ENCODE measurements at places on chromosomes 1 and 21.

DNA sequence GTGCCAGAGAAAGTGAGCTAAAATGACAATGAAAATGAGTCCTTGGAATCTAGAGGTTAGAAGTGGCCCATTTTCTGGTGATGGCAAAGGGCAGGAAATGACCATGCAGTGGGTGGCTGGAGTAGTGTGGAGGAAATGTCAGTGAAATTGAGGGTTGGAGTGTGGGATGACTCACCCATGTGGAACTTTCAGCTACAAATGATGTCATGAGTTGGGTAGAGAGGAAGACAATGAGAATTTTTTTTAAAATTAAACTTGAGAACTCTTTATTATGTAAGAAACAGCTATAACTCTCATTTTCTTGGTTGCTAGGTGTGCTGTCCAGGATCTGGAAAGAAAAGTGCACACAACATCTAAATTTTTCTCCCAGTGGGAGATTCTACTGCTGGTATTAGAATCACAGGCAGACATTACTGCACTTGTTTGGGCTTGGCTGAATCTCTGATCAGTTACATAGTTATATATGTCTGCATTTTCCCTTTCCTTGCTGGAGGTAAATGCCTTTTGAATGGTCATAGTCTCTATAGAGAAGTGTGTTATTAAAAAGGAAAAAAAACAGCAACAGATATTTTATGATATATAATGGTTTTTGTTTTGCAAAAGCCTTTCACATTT is 56.8 kb upstream of the GNG12 start:
- no peak for DNase-seq

DNA sequence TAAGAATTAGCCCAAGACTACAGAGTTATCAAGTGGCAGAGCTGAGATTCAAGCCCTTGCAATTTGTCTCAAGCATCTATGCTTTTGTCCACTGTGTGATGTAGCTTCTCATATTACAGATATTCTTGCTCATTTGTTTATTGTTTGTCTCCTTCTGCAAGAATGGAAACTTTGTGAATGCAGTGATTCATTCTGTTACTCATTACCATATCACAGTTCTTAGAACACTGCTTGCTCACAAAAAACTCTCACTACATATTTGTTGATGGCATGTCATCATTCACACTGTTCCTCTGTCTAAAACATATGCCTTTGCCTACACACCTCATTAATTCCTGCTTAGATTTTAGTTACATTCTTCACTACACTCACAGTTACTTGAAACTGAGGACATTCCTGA is 1198.9 kb downstream of the PLA2G4A start:
- DNase-seq = no peak

DNA sequence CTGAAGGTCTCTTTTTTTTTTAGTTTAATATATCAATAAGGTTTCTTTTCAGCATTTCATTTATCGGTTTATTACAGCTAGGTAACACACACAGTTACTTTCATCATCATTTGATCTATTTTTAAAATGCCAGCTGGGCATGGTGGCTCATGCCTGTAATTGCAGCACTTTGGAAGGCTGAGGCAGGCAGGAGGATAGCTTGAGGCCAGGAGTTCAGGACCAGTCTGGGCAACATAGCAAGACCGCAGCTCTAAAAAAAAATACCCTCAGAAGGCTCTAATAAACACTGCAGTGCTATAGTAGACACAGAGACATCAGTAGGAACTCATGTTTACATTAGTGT is 48.5 kb upstream of the VAMP3 start:
- DNase-seq = no peak

DNA sequence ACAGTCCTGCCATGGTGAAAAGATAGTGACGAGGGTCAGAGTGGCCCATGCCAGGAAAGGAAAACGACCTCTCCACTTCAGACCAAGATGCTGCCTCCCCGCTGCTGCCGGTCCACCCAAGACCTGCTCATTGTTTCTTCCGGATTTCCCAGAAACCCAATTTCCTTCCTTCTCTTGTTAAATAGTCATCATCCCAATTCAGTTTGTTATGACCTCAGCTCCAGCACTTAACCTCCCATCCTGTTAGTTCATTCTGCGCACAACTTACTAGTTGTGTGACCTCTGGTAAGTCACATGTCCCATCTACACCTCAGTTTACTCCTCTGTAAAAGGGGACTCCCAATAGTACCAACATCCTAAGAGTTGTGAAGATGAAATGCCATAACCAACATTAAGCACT is 29.9 kb upstream of the PPP1R15B start:
- DNase-seq = no peak

GRCh38 chr1:188594542-188595235 is 1765.9 kb downstream of the PLA2G4A start:
- no peak for DNase-seq

GRCh38 chr1:46942086-46942485 is 810 bp upstream of the CYP4A11 start:
- DNase-seq = no peak

DNA sequence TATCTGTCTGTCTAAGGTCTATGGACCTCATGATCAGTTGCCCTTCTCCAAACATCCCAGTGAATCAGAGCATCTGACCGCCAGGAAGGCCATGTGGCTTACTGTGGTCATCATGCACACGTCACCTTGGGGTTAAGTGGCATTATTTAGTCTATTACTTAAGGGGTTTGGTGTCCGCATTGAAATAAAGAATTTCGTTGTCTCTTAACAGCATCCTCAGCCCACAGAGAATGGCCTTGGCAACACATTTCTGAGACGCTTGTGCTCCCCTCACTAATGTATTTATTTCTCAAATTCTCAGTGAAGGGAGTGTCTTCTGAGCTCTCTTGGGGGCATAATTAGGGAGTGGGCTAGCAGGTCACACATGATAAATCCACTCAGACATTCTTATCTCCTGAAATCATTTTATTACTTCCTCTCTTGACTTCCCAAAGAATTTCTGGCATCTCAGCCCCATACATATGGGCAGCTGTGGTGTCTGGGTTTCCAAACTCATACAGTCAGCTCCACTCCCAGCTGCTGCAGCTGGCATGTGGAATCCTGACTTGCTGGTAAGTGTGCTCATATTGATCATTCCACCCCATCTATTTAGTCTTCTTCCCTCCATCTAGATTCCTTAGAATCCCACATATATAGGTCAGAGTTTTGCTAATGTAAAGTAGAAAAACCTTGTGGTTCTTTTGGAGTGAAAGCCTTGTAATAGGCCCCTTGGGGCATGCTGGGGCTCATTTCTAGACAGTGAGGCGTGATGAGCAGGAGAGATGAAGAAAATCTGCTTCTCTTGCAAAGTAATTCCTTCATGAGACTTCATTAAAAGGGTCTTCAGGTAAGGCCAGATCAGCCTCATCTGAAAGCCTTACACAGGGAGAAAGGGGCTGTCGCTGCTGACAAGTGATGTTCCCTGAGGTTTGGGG is 110.5 kb downstream of the HHAT start:
- no peak for DNase-seq

DNA sequence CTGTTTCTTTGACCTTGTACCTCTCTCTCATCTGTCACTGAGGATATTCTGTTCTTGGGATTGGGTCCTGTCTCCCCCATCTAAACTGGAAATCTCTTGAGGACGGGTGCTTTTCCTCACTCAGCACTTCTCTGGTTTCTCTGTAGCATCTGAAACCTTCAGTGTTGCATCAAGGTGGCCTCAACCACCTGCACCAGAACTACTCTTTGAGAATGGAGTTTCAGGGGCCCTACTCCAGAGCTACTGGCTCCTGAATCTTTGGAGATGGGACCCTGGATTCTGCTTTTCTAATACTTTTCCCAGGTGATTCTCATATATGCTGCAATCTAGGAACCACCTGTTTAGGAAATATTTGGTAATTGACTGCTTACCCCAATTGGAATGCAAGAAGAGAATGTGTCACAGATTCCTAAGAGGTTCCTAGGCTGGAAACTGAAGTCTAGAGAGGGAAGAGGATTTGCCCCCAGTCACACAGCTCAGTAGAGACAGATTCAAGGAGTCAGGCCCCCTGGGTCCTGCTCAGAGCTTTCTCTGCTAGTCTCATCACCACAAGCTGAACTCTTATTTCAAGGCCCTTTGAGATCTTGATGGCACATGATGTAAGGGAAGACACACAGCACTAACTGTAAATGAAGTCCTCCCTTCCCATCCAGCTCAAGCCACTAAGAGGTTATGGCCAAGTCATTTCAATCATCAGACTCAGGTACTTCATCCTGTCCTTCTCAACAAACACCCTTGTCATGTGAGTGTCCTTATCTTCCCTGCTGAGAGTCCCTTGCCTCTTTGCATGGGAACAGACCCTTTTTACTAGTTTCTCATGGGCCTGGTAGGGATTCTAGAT is 48.7 kb downstream of the EIF2D start:
- DNase-seq = no peak

- no peak for DNase-seq
Observed at GRCh38 chr1:162702628-162703027, 70.4 kb downstream of the DDR2 start.

DNA sequence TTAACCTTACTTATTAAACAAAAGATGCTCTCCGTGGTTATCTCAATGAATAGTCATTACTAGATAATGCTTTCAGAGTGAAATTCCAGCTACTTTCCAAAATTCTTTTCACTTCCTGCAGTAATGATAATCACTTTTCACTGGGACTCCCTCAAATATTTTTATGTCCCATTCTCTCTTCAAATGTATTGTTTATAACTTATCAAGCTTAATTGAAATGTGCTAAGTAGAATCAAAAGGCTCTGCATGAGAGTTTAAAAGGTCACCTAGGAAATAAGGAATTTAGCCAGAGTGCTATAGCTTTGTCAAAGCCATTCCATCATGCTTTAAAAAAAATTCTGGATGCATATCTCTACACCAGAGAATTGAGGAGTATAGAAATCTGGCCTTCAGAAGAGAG is 106.4 kb downstream of the ODF2L start:
- no peak for DNase-seq

- DNase-seq = no peak
Observed at GRCh38 chr1:223217781-223218180, 74.7 kb upstream of the TLR5 start.

- DNase-seq = no peak
Observed at GRCh38 chr1:3211582-3212375, 142.8 kb downstream of the PRDM16 start.

- DNase-seq = no peak
Observed at GRCh38 chr1:55040083-55040932, 960 bp downstream of the PCSK9 start.

DNA sequence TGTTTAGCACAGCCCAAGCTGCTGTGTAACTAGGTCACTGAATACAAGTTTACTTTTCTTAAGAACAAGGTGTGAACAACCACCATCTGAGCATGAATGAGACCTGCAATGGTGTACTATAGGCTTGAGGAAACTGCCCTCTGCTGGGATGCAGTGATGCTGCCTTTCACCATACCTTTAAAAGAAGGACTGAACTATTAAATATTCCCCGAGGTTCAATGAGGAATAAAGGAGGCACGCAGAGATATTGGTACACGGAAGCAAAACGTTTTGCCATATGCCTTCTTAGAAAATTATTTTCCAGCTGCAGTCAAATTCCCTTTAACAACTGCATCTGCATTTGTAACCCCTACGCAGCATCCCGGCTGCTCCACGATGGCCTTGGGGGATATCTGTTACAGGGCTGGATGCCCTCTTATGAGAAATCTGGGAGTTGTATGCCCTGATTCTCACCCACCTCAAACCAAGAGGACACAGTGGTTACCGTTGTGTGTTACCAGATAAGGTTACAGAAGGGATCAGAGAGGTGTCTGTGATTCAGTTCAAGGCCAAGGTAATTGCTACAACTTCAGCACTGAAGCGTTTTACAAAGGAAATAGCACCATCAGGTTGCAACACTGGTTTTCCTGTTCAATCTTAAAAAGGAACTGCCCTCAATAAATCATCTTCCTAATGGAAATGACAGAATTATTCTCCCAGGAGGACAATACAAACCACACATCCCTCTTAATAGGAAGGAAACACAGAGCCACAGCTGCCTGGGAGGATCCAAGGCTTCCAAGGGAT is 470.5 kb downstream of the LTN1 start:
- no peak for DNase-seq

- no peak for DNase-seq
Observed at GRCh38 chr21:37582590-37582989, 216.0 kb downstream of the DYRK1A start.

DNA sequence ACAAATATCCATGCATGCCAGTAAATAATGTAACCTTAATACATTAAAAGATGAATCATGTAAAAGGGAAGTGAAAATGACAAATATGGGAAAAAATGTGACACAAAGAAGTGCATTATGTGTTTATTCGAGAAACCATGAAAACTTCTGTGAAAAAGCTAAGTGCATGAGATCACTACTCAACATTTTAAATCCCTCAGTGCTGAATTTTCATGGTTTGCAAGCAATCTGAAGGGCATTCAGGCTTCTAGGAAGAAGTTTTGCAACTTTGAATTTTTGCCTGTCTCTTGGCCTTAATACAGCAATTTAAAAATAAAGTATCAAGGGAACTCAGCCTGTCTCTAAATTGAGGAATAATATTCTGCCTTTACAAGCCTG is 78.2 kb downstream of the MAP3K7CL start:
- DNase-seq = no peak

DNA sequence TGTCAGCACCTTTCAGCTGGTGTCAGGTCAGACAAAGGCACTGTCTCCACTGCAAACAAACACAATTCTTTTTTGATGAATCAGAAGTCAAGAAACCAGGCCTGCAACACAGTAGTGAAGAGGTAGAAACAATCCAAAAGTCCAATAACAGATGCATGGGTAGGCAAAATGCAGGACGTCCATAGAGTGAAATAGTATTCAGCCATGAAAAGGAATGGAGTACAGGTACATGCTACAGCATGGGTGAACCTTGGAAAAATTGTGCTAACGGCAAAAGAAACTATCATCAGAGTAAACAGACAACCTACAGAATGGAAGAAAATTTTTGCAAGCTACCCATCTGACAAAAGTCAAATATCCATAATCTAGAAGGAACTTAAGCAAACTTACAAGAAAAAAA is 26.2 kb upstream of the ZBTB21 start:
- no peak for DNase-seq

DNA sequence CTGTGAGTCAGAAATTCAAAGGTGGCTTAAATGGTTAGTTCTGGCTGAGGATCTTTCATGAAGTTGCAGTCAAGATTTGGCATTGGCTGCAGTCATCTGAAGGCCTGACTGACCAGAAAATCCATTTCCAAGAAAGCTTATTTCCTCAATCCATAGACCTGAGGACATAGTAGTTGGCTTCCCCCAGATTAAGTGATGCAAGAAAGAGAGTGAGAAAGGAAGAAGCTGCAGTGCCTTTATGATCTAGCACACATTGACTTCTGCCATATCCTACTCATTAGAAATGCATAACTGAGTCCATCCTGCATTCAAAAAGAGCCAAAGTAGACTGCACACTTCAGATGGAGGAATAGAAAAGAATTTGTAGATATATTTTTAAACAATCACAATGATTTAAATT is 222.6 kb downstream of the COL24A1 start:
- no peak for DNase-seq

- no peak for DNase-seq
Observed at GRCh38 chr1:10513199-10513598, 38.4 kb downstream of the PEX14 start.

DNA sequence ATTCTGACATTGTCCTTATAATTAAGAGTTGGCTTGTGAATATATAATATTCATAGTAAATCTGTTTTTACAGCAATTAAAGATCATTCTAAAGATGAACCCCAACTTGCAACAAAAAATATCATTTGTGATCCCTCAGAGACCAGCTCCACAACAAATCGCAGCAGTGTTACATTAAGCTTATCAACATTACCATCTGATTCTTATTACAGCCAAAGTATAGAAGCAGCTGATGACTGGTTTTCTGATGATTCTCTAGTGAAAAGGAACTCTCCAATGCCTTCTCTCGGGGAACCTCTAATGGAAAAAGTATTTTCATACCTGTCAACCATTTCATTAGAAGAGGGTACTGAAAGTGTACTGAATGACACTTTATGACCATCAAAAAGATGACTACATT is 45.4 kb downstream of the C1orf185 start:
- no peak for DNase-seq

GRCh38 chr1:172430128-172430454 is 9.6 kb downstream of the C1orf105 start:
- DNase-seq = no peak

All from NCI-H1105 (cell line).